Breast epithelium (tissue), 4 donors: ENCODE measurements at places on chromosomes 4 and X.
A peak's percentile ranks its signal among the peaks of the same experiment; 100 is the strongest.

GRCh38 chr4:63708661-63709060, 700.6 kb downstream of the TECRL start:
- no peak for DNase-seq

- DNase-seq = no peak
Measured at GRCh38 chrX:31819455-31819854, 747.6 kb upstream of the FTHL17 start.

- DNase-seq = no peak
Measured at GRCh38 chr4:176794651-176795050, 1.9 kb upstream of the VEGFC start.

- DNase-seq = no peak
Measured at GRCh38 chr4:109368661-109369060, 65.0 kb upstream of the SEC24B start.

DNA sequence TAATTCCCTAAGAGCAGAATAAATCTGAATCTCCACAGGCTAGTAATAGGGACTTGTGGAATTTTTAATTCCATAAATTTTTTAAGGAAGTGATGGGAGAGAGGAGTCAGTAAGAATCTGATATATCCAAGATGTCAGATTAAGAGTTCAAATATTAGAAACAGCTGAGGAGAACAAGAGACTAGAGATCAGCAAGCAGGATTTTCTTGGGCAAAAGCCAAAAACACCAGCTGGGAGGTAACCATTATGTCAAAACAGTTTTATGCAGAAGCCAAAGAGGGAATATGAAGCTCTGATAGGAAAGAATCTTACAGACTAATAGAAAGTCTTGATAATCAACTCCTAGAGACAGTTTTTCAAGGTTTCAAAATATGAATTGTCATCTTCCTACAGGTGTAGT, 72.2 kb upstream of the RBPJ start:
- no peak for DNase-seq

DNA sequence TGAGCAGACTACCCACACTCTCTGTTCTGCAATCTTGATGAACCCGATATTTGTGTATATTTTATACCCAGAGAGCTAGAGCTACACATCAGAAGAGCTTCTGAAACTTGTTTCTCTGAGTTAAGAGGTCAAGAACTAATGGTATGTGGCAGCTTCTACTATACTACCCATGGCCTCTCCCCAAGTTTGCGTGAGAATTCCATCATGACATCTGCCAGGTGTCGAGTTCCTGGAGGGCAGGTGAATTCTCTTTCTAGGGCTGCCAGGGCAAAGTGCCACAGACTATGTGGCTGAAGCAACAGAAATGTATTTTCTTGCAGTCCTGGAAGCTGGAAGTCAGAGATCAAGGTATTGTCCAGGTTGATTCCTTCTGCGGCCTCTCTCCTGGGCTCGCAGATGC, 4.4 kb downstream of the SORCS2 start:
- DNase-seq = peak; percentile 31

DNA sequence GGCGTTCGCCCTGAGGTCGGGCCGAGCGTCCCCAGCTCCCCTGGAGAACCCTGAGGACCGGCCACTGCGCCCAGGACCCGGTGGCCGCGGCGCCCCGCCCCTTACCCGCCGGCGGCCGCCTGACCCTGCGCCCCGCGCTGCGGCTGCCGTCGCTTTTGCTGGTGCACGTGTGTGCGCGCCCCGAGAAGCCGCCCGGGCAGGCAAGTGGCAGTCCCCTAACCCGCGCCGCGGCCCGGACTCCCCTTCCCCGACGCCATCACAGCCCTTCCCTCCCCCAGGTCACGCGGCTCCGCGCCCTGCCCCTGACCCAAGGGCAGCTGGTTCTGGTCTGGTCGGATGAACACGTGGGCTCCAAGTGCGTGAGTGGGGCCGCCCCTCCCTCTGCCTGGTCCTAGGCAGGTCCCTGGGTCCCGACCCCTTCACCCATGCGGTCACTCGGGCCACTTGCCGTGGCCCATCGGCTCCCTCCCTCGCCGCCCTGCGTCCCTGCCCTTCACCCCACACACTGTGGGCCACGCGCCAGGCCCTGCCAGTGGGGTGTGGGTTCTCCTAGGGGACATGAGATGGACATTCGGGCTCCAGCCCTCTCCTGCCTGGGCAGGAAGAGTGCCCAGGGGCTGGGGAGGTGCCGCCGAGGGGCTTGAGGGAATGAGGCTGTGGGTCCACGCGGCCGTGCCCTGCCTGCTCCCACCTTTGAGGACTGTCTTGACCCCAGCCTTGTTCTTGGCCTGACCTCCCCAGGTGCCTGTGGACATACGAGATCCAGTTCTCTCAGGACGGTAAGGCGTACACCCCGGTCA, 8.0 kb upstream of the FGFRL1 start:
- no peak for DNase-seq

DNA sequence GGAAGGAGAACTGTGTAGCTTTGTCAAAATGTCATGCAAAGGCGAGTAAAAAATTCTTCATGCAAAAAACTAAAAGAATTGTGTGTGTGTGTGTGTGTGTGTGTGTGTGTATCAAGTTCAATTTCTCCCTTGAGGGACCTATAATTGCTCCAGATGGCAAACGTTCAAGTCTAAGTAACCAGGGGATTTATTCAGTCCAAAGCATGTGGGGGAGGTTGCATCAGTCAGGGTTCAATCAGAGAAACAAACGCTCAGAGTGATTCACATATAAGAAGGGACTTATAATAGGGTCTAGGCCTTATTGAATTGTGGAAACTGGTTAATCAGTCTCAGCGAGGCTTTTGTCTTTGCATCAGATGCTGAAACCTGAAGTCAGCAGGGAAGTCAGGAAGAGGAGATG, 5.0 kb downstream of the DCAF8L1 start:
- no peak for DNase-seq

GRCh38 chrX:38805432-38806389, 4.5 kb downstream of the MID1IP1 start:
- DNase-seq = peak; percentile 63

- DNase-seq = no peak
Measured at GRCh38 chrX:154026136-154027021, 6.7 kb upstream of the IRAK1 start.

GRCh38 chrX:24662352-24662751, 15.2 kb upstream of the PCYT1B start:
- no peak for DNase-seq

DNA sequence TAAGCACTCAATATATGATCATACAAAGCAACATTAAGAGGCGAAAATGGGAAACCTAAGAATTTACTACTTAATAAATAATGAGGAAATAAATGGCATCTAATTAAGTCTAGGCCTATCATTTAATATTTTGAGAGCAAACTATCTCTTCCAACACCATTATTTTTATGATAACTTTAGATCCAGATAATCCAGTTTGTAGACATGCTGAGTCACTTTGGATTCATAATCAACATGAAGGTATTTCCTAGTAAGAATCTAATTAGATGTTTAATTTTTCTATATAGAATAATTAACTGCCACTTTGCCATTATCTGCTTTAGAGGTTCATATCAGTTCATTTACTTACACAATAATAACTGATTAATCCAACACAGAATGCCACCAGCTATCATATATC, 336.2 kb downstream of the INPP4B start:
- no peak for DNase-seq

- no peak for DNase-seq
Measured at GRCh38 chrX:72097098-72097497, 34.6 kb downstream of the RTL5 start.

- no peak for DNase-seq
Measured at GRCh38 chrX:143231492-143231891, 205.8 kb downstream of the SPANXN4 start.

DNA sequence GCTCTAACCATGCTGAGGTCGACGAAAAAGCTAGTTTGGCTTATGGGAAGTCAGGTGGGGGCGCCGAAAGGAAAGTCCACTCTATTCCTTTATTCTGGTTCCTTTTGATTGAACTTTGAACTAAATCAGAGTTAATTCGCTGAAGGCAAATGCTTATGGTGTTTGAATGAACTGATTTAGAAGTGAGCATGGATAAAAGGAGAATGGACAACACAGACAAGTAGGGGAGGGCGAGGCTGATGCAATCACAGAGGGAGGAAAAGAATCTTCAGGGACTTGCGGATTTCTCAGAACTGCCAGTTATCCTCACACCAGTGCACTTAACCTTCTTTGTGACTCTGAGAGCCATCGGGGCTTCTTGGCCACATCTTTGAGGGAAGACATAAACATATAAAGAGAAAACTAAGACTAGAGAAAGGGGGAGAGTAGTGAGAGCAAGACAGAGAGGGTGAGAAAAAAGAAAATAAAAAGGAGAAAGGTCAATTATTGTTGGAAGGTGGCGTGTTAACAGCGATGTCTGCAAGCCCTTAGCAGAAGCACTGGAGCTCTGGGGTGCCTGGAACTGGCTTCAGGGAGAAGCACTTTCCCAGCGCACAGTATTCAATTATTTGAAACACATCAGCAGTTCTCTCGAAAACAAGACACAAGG, 79.6 kb upstream of the PLAC1 start:
- DNase-seq = no peak

GRCh38 chrX:114134465-114134864, 449.4 kb upstream of the HTR2C start:
- DNase-seq = no peak

GRCh38 chr4:48109413-48110263, 24.4 kb downstream of the TXK start:
- DNase-seq = no peak

GRCh38 chr4:174538123-174538875, 16.0 kb upstream of the HPGD start:
- DNase-seq = no peak

DNA sequence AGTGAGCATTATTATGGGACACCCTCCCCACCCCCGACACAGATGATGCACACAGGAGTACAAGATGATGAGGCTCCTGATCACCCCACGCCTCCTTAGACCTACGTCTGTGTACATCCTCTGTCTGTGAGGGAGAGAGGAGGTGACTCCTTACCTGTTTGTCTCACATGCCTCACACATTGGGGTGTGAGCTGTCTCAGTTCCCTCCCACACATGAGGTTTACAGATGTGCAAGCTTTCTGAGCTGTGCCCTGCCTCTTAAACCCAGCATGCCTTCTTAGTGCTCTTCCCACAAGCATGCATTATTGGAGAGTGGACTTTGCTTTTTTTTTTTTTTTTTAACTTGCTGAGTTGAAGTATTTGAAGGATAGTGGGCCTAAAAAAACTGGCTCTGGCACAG, 76.7 kb downstream of the CLCN5 start:
- no peak for DNase-seq

GRCh38 chrX:110409925-110410324, 51.3 kb downstream of the RTL9 start:
- DNase-seq = no peak

DNA sequence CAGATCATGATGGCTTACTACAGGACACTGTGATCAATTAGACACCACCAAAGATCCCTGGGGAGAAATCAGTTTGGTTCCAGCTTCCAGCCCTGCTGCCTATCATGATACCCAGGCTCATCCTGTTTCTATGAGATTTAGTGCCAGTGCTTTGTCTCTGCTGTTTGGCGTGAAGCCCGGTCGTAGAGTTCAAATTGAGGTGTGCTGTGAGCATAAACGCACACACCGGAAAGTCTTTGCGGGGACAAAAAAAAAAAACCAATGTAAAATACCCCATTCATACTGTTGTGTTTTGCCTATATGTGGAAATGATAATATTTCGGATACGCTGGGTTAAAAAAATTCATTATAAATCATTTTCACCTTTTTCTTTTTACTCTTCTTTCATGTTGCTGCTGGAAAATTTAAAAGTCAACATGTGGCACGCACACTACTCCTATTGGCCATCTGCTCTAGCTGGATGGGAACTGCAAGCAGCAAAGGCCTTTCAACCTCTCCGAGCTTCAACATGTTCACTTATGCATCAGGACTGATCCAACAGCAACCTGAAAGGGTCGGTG, 607 bp upstream of the DKC1 start:
- DNase-seq = no peak

DNA sequence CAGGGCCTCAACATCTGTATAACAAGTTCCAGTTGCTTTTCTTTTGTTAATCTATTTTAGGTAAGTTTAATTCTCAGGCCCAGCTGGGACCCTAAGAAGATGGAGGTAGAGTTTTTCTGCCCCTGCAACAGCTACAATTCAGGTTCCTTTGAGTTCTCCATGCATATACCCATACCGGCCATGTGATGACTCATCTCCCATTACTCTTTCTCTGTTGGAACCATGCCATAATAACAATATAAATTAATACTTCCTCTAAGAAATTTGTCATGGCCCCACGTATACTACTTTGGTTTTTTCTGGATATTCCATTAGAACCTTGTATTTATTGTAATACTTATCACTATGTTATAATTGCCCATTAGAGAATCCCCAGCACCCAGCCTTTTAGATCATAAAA, 1.3 kb upstream of the INTU start:
- no peak for DNase-seq

- no peak for DNase-seq
Measured at GRCh38 chr4:119394826-119395225, 72.9 kb upstream of the FABP2 start.

- DNase-seq = no peak
Measured at GRCh38 chr4:178427663-178428062, 985.4 kb upstream of the AGA start.

DNA sequence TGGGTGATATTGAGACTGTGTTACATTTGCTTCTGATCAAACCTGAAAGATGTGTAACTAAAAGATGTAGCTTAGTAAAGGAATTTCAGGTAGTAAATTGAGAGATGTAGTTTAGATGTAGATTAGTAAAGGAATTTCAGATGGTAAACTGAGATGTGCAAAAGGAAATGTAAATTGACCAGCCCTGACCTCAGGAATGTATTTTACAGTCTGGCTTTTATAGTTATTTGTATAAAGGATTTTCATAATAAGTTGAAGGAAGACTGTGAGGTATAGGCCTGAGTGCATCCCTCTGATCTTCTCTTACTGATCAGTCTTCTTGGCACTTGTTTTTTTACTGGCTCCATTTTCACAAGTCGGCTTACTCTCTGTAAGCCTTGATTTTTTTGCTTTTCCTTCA, 3.2 kb downstream of the KLHL2 start:
- DNase-seq = no peak

DNA sequence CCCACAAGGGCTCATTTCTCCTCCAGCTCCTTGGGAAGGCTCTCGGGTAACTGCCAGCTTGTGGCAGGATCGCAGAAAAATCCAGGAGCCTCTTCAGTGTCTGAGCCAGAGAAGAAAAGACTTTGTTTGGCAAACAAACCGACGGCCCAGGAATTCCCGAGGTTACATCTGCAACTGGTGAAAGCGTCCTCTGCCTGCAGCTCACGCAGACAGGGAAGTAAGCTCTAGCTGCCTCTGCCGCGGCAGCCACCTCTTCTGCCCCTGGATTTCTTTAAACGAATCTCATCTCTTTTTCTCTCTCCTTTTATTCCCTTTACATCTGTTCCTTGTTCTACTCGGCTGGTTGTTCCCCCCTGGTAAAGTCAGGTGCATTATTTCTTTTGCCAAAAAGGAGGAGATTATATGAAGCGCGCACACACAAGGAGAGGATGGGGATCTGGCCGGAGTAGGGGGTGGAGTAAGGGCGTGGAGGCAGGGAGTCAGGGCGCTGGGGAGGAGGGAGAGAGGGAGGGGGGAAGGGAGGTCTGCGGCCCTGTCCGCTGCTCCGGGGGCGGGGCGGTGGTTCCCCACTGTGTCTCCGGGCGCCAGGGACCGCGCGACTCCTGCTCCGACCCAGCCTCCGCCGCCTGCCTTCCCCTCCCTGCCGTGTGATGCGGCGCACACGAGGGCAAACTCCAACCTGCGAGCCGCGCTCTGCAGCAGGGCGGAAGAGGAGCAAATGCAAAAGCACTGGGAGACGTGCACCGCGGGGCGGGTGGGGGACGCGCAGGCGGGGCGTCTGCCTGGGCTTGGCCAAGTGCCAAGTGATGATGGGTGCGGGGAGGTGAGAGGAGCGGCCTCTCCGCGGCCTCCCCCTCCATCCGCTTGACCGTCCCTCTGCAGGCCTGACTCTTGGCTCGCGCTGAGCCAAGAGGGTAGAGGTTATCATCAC, at the start of gene DCHS2:
Gene DCHS2, minus strand, starts transcription at position 459 of the 931 bp plus-strand sequence. Its CDS starts 444 bp downstream, at position 15.
- no peak for DNase-seq

GRCh38 chrX:119692191-119693039, 553 bp downstream of the SEPTIN6 start:
- DNase-seq = no peak
